ENCODE measurements at places on chromosomes 4 and X.

GRCh38 chrX:70954871-70955270, 24.0 kb upstream of the SLC7A3 start:
- no peak for DNase-seq

DNA sequence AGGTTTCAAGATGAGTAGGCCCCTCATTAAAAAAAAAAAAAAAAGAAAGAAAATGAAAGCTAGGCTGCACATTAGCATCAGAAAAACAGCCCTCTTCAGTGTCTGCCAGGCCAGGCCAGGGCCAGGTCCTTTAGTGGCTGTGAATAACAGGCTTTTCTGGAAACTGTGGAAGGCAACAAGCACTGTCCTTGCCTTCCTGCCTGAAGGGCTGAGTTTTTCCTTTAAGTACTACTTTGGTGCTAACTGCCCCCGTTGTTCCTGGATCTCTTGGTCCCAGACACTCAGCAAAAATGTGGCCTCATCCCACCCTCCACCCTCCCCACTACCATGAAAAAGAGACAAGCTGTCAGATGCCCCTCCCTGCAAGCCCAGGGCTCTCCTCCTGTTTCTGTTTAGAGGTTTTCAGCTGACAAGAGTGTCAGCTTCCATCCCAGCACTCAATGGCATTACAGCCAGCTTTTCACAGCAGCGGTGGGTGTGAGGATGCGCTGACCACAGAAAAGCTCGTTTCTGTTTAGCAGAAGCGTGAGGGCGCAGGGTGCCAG, 174.2 kb downstream of the NHS start:
- DNase-seq: no peak

GRCh38 chrX:136768469-136769084, 12.2 kb downstream of the ARHGEF6 start:
- DNase-seq: no peak

DNA sequence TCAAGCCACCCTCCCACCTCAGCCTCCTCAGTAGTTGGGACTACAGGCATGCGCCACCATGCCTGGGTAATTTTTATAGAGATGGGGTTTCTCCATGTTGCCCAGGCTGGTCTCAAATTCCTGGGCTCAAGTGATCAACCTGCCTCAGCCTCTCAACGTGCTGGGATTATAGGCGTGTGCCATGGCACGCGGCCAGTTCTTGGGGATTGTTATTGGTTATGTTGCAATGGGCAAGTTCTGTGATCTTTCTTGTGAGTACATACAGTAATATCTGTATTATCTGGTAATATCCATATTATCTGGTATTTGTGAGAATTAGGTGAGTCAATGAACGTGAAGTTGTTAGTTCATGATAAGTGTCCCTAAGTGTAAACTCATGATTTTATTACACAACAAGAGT, 90.3 kb upstream of the TBL1X start:
- DNase-seq: no peak

DNA sequence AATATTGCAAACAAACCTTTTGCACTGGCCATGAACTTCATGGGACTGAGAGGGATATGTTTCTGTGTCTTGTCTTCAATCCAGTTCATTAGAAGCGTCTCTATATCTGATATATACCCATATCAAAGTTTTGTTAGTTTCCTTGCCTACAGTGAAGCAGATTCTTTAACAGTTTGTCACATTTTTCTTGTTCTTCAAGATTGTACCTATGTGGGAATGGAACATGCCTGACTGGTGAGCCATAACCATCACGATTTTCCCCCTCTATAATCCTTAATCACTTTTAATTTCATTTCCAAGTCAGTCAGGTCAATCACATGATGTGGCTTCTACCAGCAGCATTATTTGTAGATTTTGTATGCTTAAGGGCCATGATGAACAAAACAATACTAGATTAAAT, 197.1 kb upstream of the PDE5A start:
- no peak for DNase-seq

GRCh38 chr4:184680698-184681097, 31.2 kb downstream of the PRIMPOL start:
- no peak for DNase-seq

DNA sequence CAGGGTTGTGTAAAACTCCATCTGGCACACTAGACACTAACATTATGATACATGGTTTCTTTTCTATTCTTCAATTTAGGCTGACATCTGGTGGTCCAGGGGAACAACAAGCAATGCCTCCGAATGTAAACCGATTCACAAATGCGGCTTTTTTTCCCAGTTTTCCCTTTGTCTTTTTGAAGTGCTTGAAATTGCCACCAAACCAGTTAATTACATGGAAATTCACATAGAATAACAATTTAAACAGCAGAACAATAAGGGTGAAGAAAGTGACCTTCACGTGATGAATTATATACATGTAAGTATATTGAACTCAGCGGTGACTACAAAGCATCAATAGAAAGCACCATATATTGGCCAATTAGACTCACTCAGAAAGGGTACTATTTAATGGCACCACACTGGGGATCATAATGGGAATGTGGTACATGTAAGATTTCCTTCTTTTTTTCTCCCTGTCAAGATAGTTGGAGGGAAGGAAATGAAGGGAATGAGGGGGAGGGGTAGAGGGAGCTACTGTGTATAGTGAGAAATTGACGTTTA, 103.9 kb downstream of the MMRN1 start:
- DNase-seq: no peak

- DNase-seq: no peak
These were observed 65.3 kb downstream of the ANTXR2 start for GRCh38 chr4:80007745-80008149.

- DNase-seq: no peak
These were observed 26.9 kb downstream of the XK start for GRCh38 chrX:37712458-37712857.

DNA sequence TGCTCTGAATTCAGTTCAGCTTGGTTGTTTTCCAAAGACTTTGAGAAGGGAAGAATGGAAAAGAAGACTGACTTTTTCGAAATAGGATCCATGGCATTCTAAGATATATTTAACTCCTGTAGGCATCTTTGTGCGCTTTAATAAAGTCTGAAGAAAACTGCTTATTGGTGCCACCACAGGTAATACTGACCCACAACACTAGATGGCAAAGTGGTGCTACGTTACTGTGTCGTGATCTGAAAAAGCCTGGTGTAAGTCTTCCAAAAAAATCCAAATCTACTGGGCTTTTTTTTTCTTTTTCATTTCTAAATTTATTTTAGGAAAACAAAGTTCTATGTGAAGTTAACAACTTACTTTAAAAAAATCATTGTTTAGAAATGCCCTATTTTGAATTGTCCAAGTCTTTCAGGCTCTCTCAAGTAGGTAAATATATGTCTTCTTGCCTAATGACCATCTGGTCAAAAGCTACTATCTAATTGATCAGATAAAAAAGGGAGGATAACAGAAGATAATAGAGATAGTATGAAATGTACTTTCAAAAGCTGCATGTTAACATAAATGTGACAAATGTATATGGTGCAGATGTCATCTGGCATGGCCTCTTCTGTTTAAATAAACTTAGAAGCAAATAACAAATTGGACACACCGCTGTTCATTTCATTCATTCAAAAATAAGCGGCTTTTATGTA, 47.0 kb upstream of the MID1IP1 start:
- DNase-seq: no peak

- DNase-seq: no peak
These were observed 70.7 kb downstream of the REELD1 start for GRCh38 chr4:146285037-146285436.

DNA sequence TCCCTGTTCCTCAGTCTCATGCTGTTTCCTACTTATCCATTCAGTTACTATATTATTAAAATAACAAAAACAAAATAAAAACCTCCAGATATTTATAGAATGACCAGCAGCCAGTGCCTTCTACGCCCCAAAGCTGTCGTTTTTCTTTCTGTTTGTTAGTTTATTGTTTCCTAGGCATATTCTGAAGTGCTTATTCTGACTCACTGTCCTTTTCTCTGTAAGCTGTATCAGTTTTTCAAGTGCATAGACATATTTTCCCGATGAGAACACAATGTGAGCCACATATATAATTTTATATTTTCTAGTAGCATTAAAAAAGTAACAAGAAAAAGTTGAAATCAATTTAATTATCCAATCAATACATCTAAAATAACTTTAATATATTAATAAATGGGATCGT, 2158.6 kb upstream of the TENM3 start:
- no peak for DNase-seq

GRCh38 chr4:111748157-111748556, 397.1 kb upstream of the FAM241A start:
- no peak for DNase-seq

- DNase-seq: no peak
These were observed 8.4 kb downstream of the C4orf54 start for GRCh38 chr4:99649208-99649607.
